ENCODE measurements at places on chromosomes 3 and 15.

- DNase-seq: no peak
Observed at GRCh38 chr15:44130778-44131177, 64.3 kb downstream of the FRMD5 start.

GRCh38 chr15:41992803-41993190 is 20.4 kb upstream of the EHD4 start:
- no peak for DNase-seq

- peak; percentile 21 for DNase-seq
Observed at GRCh38 chr3:43243590-43244587, 42.5 kb upstream of the SNRK start.

GRCh38 chr3:175246766-175247165 is 387.6 kb downstream of the NAALADL2 start:
- DNase-seq: no peak

DNA sequence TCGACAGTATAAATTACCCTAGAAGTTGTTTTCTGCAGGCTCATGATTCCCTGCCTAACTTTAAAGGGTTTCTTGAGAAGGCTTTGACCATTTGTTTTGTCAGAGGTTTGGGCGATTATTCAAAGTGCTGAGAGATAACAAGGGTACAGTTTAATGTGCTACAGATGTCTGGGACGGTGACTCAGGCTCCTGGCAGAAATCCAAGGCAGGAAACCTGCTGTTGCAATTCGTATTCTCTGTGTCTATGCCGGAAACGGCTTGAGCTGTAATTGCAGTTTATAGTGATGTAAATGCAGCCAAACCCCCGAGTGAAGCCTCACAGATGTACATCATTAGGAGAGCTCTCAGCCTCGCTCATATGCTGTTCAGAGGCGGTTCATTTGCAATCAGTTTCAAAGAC is 65.6 kb downstream of the SYNPR start:
- peak; percentile 30 for DNase-seq

GRCh38 chr15:36693644-36694043 is 114.2 kb downstream of the CDIN1 start:
- no peak for DNase-seq
